ENCODE measurements at places on chromosomes 5 and 9.

DNA sequence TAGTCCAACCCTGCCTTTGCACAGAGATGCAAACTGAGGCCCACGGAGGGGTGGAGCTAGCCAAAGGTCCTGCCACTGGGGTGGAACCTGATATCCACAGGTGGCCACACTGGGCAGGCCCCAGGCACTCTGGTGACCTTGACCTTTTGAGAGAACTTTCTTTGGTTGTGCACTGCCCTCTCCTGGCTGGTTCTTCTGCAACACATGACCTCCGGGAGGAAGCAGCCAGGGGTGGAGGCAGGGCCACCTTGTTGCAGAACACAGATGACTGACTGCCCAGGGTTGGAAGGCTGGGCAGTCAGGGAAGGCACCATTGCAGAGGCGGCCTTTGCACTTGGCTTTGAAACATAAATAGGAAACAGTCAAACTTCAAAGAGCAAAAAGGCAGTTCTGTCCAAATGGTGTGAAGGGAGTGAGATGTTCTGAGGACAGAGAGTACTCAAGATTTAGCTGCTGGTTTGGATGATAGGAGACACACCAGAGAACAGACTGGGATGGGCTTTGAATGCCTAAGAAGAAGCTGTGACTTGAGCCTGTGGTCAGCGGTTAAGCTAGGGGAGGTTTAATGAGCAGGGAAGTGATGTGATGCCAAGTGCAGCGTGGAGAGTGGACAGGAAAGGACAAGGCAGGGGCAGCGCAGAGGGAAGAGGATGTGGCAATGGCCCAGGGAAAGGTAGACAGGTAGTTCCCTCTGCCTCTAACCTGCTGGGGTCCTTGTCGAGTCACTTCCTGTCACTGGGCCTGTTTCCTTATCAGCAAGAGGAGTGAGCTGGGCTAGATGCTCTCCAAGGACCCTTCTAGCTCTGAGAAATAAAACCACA lies 6.8 kb upstream of the TCOF1 start:
- peak; percentile 61 for DNase-seq

GRCh38 chr9:104993291-104993963 lies 65.5 kb upstream of the ABCA1 start:
- DNase-seq: no peak

GRCh38 chr5:143782588-143783386 lies 29.2 kb upstream of the HMHB1 start:
- no peak for DNase-seq

DNA sequence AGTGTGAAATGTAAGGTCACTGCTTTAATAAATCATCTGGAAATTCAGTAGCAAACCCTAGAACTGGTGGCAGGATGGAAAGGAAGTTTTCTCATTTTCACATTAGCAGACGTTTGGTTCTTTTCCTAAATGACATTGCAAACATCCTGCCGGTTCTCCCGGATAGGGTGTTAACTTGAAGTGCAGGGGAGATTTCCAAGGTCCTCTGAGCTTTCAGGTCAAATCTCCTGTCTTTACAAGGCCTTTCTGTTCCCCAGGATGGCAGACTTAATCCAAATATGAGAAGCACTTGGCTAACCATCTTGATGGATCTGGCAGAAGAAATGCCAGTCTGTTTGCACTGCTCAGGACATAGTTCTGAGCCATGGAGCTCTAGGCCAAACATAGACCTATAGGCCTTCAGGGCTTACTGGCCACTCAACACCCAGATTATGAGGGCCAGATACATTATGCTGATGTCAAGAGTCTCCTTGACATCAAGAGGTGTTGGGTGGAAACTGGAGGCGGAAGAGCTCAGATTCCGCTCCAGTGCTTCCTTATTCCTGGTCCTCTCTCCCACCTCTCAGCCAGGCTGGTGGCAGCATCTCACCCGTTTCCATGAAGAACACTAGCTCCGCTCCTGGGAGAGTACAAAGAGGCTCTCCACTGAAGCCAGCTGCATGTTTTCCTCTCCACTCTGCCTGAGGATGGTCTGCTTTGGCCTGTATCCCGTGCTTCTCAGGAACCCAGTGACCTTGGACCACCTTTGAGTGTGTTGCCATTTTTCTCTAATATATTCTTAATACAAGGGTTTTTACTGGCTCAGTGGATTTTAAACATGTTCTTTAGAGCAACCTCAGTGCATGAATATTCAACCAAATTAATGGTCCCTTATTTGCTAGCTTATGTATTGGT lies 61.0 kb downstream of the RALGPS1 start:
- DNase-seq: no peak

DNA sequence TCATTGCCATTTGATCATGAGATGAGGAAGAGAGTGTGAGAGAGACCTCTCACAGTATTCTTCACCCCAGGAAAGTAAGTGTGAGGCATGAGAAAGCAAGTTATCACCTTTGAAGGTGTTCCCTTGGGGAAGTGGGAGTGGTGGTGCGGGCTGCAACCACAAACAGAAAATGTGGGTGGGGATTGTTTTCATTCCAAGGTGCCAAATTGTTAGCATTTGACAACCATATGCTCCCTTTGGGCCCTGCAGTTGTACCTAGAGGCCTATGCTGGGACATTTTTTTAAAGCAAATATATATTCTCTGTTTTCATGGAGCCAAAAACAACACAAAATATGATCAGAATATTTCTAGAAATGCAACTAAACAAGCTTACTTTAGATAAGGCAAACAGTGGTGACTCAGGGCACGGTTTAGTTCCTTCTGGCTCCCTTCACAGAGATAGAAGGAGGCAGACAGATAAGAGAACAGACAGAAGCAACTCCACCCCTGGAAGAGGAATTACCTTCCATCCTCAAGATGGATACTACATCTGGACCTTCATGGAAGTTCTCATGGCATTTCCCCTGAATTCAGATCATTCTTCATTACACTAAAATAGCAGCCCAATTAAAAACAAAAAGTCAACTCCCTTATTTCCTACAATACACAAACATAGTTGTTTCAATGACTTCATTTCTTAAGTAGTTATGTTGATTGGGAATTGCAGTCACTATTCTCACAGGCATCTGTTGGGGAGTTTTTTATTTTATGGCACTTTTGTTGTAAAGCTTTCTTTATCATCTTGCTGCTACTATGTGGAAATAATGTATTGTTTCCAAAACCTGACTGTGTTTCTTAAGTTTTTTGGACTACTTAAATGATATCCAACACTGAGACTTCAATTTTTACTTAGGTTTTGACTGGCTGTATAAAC lies 416.6 kb downstream of the PLK2 start:
- DNase-seq: no peak

DNA sequence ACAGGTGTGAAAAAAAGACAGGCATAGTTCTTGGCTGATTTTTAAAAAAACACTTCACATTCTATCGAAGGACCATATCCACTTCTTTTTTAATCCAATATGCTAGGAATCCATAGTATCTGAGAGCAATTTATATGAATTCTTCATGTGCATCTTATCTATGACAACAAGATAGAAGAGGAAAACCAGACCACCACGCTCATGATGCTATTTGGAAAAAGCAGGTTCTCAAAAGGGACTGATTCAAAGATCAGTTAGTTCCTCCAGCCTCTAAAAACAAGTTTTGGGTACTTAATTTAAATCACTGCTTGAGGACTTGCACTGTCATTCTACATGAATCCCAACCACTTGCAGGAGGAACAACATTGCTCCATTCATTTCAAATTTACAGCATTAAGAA lies 6.3 kb downstream of the MEF2C start:
- no peak for DNase-seq

GRCh38 chr9:128146591-128147120 lies 2.6 kb upstream of the LCN2 start:
- no peak for DNase-seq

DNA sequence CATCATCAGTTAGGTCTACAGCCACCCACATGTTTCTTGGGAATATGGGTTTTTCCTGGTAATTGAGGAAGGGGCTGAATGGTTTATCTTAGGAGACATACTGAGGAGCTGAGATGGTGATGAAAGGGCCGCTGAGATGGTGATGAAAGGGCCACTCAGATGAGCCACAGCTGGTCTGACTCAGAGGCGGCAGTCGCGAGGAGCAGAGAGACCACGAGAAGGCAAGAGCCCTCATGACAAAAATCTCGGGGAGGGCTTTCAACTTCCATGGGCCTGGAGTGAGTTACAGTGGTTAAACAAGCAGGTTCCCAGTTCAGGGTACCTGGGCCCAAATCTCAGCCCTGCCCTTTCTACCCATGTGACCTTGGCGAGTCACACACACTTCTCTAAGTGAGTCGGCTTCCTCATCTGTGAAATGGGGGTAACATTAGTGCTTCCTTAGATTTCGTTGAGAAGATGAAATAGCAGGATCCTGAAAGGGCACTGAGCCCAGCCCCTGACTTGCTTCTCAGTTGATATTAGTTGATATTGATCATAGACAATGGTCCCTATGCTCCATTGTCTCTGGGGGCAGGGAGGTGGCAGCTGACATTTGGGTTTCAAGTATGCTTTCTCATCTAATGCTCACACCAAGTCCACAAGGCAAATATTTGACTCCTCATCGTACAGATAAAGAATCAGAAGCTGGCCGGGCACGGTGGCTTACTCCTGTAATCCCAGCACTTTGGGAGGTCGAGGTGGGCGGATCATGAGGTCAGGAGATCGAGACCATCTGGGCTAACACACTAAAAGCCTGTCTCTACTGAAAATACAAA lies 169.5 kb downstream of the RGS3 start:
- DNase-seq: no peak

GRCh38 chr5:143636931-143637528 lies 174.9 kb upstream of the HMHB1 start:
- DNase-seq: no peak

DNA sequence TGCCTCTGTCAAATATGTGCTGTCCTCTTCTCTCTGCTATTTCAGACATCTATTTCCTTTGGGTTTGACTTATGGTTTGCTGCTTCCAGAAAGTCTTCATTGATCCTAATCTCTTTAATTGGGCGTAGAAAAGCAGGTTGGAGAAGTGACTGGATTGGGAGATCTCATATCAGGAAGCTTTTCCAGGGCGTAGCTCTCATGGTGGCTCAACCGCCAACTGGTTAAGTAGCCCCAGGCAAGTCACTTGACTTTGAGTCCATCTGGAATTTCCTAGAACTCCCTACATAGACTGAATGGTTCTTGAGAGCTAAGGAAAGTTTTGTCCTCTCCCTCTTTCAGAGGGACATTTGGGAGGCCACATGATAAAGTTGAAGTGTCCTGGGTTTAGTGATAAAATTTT lies 192.3 kb upstream of the GLRA1 start:
- no peak for DNase-seq

GRCh38 chr9:128203024-128203706 lies at the start of gene DNM1:
TSS of gene DNM1 (plus strand) at chr9:128203379. CDS start at chr9:128203471, 92 bp downstream.
- peak; percentile 52 for DNase-seq

DNA sequence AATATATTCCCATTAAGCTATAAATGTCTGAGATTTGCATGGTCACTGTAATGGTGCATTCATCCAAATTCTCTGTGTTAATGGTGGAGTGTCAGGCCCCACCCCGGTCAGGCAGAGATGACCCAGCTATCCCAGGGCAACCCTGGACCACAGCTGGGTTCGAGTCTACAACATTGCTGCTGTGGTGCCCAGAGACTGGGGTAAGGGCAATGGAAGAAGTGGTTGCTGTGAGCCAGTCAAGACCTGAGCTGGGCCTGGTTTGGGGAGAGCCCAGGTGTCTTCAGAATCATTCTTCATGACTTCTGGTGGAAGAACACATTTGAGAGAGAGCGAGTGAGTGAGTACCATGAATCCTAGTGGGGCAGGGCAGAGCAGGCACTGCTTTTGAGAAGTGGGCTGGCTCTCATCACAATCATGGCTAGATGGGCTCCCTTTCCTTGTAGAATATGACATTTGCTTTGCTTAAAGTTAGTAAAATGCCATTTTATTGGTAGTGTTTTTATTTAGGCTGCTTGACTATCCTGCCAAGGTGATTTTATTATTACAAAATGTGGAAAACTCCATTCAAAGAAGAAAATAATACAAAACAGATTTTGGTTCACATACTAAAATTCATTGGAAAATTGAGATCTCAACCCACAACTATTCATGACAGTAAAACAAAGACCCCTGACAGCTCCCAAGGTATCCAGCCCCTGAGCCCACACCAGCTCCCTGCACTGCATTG lies 125.8 kb upstream of the SLC25A48 start:
- DNase-seq: no peak

DNA sequence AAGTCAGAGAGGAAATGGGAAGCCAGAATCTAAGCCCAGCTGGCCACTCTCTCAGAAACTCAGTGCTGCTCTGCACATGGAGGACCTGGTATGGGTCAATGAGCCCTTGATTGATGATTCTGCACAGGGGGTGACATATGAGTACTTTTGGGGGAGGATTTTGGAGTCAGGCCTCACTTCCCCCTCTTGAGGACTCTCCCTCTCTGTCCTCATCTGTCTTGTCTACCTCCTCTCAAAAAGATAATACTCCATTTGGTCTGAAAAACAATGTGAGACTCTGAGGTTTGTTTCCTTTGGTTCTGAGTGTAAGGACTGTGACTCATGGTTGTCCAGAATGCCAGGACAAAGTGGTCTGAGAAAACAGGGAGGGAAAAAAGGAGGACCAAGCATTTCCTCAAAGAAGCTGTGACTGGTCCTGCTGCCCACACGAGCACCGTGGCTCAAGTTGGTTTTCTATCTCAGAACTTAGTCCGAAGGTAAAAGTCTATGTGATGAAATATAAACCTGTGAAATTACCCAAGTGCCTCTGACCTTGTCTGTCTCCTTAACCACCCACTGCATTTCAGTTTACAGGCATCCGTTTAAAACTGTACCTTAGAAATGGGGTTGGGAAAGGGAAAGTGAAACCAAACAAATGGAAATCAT lies 11.1 kb downstream of the TTC39B start:
- peak; percentile 26 for DNase-seq

- no peak for DNase-seq
Measured at GRCh38 chr5:157556615-157557418, 18.8 kb downstream of the ADAM19 start.
